ENCODE measurements at places on chromosomes 3 and 15.

GRCh38 chr3:176296066-176296597 lies 901.1 kb downstream of the TBL1XR1 start:
- DNase-seq: no peak

DNA sequence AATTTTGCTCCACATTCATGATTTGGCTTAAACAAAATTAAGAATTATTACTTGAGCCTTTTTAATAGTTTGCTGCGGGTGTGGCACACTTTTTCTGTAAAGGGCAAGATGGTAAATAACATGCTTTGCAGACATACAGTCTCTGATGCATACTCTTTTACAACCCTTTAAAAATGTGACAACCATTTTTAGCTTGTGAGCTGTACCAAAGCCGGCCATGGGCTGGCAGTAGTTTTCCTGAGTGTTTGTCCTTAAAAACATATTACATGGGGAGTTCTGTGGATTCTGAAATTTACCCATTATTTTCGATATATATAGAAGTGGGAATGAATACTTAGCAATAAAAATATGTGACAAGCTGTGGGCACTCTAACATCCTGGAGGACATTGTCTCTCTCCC lies 163.4 kb downstream of the FNDC3B start:
- no peak for DNase-seq

GRCh38 chr15:65583701-65584100 lies 27.2 kb downstream of the INTS14 start:
- DNase-seq: peak; percentile 10

GRCh38 chr15:87312221-87312620 lies 944.3 kb downstream of the NTRK3 start:
- DNase-seq: no peak

DNA sequence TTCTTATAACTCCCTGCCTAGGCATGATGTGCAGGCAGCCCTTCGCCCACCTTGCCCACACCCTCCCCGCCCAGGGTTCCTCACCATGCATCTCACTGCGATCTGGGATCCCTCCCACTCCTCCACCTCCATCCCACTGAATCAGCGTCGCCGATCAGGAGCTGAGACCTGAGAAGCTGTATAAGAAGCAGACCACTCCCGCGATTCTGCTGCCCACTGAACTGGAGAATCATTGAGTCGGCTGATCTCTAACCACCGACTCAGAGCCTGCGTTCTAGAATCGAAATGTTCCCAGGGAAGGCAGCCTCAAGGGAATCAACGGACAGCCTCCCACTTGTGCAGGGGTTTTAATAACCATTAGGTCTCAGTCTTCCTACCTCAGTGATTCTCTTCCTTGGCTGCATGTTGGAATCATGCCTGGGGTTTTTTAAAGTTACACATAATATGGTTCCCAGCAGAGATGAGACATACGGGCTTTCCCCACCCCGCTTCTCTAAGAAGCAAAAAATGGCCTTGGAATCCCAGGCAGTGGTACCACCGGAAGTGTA lies 60.2 kb downstream of the TMEM44 start:
- DNase-seq: no peak
